ENCODE measurements at places on chromosomes 12 and 14. TPM values are rescaled to one million over a fixed set of nuclear protein-coding genes. Genes with fewer than 3 reads are reported as not detected.

The DHRS2 gene
- not detected for total RNA-seq

The EPYC gene
- total RNA-seq: not detected

The PMEL gene
- 136 TPM for total RNA-seq

The ZNF84 gene
- 34.8 TPM for total RNA-seq

The CBLN3 gene
- 1.5 TPM for total RNA-seq

The KRT83 gene
- total RNA-seq: not detected

The P2RX7 gene
- 0.82 TPM for total RNA-seq

The CPNE6 gene
- total RNA-seq: not detected

The CLEC1B gene
- not detected for total RNA-seq

The PPFIA2 gene
- total RNA-seq: not detected

The PARP2 gene
- 24.4 TPM for total RNA-seq

The ACTR10 gene
- total RNA-seq: 50.2 TPM

The ITGA5 gene
- total RNA-seq: 688 TPM

The DAAM1 gene
- 103 TPM for total RNA-seq

The METTL25 gene
- 7.8 TPM for total RNA-seq

The MGST1 gene
- 55.9 TPM for total RNA-seq

The SYT10 gene
- 0.10 TPM for total RNA-seq

The SRRM4 gene
- 3.6 TPM for total RNA-seq

The NID2 gene
- total RNA-seq: 80.8 TPM

The CMTM5 gene
- 0.26 TPM for total RNA-seq

The DLK1 gene
- 1.3 TPM for total RNA-seq

The HNF1A gene
- not detected for total RNA-seq

The C12orf56 gene
- 0.62 TPM for total RNA-seq

The RNFT2 gene
- 20.0 TPM for total RNA-seq

The PKP2 gene
- total RNA-seq: 9.0 TPM

The PTHLH gene
- 4.7 TPM for total RNA-seq

The NEMP1 gene
- total RNA-seq: 17.6 TPM

The PLEKHA5 gene
- total RNA-seq: 30.2 TPM

The CD163 gene
- 0.90 TPM for total RNA-seq

The CISTR gene
- total RNA-seq: 1.4 TPM

The PAPLN gene
- 1.1 TPM for total RNA-seq

The KRT3 gene
- not detected for total RNA-seq

The KIF21A gene
- 2.9 TPM for total RNA-seq

The CHGA gene
- total RNA-seq: 0.67 TPM

The LLPH gene
- total RNA-seq: 20.9 TPM

The NOS1 gene
- 0.05 TPM for total RNA-seq

The B4GALNT3 gene
- 4.2 TPM for total RNA-seq

The ARL1 gene
- total RNA-seq: 59.2 TPM
